ENCODE measurements at places on chromosomes 3 and 15.

DNA sequence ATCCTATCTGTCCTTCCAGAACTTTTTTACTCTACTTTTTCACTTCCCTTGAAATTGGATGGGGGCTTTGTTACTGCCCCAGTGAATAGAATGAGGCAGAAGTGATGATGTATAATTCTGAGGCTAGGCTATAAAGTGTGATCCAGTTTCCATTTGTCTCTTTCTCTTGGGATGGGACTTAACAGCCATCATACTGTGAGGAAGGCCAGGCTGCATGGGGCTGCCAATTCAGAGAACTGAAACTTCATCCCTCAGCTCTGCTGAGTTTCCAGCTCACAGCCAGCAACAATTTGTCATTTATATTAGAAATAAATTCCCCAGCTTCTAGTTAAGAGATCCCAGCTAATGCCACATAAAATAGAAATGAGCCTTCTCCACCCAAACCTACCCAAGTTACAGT, 504.0 kb upstream of the TGFBR2 start:
- DNase-seq: no peak

- DNase-seq: no peak
Measured at GRCh38 chr3:87052499-87053260, 61.7 kb upstream of the VGLL3 start.

- DNase-seq: no peak
Measured at GRCh38 chr3:177693616-177694264, 496.5 kb upstream of the TBL1XR1 start.

DNA sequence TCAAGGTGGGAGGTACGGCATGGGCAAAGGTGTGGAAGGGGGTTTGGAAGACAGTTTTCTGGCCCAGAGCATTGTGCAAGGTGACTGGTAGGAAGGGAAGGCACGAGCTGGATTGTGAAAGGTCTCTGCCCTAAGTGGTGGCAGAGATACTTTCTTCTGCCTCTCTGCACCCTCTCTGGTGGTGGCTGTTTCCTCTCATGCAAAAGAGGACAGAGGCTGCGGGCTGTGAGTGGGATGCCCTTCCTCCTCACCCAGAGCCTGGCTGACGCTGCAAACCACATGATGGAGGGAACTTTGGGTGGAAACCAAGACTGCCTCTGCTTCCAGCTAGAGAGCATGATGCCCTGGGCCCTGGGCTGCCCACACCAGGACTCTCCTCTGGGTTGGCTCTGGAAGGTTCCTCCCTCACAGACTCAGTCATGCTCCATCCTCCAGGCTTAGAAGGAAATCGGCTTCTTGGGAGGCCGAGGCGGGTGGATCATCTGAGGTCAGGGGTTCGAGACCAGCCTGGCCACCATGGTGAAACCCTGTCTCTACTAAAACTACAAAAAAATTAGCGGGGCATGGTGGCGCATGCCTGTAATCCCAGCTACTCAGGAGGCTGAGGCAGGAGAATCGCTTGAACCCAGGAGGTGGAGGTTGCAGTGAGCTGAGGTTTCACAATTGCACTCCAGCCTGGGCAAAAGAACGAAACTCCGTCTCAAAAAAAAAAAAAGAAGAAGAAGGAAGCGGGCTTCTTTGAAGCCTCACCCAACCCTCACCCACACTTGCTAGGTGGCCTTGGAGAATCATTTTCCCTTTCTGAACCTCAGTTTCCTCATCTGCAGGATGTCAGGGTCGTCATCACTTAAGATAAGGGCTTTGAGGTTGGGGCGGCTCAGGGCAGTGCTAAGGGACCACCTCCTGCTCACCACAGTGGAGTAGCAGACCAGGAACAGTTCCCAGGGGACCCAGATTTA, 8.3 kb downstream of the PSTPIP1 start:
- no peak for DNase-seq

- peak; percentile 29 for DNase-seq
Measured at GRCh38 chr3:195207731-195208130, 63.2 kb downstream of the XXYLT1 start.

GRCh38 chr15:90063770-90064247, 38.5 kb downstream of the IDH2 start:
- DNase-seq: no peak

- DNase-seq: no peak
Measured at GRCh38 chr15:27670486-27671209, 428.5 kb downstream of the OCA2 start.

GRCh38 chr3:126983276-126983652, 349 bp downstream of the PLXNA1 start:
- DNase-seq: no peak

DNA sequence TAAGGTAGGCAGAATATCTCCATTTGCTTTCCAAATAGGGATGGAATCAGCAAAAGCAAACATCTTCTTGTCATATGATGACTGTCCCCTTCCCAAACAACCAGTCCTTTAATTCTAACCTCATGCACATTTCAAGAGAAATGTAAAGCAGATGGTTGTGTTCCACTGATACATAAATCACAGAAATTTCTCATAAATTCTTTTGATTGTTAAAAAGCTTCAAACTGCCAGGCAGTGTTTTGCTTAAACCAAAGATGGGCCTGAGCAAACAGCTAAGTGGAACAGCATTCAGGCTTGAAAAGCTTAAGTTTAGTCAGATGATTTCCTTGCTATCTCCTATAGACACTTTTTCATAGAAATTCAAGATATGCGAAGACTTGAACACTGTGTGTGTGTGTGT, 74.3 kb upstream of the SOX2 start:
- no peak for DNase-seq

GRCh38 chr3:128476659-128477058, 10.0 kb upstream of the DNAJB8 start:
- DNase-seq: no peak

DNA sequence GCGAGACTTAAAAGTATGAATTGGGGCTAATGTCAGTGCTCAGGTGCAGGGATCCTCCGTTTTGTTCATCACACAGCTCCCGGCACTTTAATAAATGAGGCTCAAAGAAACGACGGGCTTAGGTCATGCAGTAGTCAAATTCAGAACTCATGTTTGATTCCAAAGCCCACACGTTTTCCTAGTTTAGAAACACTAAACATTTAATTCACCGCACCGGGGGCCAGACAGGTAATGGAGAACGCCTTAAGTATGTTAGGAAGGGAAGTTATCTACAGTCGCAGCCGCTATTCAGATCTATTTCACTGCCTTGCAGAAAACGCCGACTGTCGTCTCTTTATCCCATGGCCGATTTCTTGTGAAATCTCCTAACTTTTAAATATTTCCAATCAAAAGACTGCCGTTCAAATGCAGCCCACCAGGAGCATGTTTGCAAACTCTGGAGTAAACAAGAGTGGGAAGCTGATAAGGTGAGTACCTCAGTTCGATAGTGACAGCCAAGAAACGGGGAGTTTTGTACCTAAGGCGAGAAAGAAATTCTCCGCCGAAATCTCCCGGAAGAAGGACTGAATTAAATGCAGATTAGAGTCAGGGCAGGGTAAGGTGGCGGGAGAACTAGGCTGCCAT, 569 bp downstream of the HIGD2B start:
- DNase-seq: no peak

DNA sequence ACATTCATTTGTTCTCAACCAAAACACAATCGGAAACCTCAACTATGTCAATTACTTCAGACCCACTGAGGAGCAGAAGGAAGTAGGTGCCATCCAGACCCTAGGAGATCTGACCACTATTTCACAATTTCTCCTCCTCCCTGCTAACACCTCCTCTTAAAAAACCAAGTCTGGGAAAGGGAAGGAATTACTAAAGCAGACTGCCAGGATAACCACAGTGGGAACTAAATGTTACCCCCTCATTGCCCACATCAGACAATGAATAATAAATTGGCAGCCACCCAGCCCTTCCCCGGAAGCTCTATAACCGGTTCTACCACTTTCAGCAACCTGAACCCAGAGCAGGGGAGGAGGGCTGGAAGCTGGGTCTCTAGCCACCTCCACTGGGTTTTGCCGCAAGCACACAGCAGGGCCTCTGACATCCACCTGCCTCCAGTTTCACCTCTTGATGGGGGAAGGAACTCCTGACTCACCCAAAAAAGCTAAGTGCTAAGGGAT, 17.6 kb downstream of the C15orf62 start:
- DNase-seq: peak; percentile 96

- no peak for DNase-seq
Measured at GRCh38 chr15:99431661-99432091, 134.1 kb upstream of the MEF2A start.

DNA sequence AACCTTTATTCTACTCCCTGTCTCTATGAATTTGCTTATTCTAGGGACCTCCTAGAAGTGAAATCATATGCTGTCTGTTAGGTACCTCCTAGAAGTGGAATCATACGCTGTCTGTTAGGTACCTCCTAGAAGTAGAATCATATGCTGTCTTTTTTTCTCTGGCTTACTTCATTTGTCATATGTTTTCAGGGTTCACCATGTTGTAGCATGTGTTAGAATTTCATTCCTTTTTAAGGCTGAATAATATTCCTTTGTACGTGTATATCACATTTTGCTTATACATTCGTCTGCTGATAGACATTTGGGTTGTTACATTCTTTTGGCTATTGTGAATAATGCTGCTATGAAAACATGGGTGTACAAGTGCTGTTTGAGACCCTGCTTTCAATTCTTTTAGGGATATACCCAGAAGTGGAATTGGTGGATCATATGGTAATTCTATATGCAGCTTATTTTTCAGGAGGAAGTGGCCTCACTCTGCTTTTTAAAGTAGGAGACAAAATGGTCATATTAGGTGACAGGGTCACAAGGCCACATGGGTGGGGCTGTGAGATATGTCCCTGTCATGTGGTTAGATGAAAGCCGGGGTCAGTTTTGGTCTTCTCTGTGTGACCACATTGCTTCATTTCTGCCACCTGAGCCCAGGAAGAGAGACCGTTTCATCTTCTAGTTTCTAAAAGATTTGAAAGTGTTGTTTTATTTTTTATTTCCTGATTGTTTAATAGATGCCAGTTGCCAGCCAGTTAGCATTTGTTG, 76.7 kb downstream of the FLNB start:
- DNase-seq: no peak

DNA sequence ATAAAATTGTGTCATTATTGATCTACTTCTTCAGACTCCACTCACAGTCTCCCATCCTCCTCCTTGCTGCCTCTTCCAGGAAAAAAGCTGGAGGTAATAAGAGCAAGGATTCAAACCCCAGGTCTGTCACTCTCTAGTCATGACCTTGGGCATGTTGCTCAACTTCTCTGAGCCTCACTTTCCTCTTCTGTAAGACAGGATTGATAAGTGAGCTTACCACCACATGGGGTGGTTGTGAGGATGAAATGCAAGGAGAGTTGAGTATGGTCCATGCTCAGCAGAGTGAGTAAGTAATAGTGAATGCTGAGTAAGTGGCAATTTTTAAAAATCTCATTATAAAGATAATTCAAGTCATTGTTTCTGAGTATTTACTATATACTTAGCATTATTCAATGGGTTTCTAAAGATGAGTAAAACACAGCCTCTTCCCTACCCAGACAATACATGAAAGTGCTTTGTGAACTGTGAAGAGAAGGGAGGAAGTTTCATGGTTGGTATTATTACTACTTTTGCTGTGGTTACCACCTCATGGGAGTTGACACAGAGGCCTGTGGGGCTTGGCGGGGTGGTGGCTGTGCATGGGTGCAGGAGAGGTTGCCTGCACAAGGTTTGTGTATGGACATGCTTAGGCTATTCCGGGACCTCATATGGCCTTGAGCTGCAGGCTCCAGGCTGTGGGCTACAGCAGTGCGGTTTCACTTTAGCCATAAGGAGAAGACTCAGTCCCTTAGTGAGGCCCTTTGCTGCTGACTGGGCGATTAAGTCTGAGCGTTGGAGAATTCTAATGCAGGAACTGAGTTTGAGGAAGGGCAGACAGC, 30.0 kb downstream of the SLC6A11 start:
- DNase-seq: no peak

GRCh38 chr15:40501487-40501886, 30.7 kb downstream of the CHST14 start:
- peak; percentile 22 for DNase-seq

DNA sequence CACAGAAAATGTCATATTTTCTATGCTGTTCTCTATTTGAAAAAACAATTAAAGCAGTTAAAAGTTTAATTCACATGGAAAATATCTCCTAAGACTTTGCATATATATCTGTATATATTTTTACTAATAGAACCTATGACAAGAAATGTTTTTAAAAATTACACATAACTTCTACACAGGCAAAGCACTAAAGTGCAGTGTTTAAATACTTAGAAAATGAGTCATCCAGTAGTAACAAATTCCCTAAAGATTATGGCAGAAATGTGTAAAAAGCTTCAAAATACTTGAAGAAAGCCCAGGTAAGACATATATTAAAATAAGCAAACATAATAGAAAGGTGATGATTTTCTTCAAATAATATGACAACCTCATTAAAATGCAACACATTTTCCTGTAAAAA, 236.6 kb downstream of the TBC1D5 start:
- no peak for DNase-seq

GRCh38 chr3:187986514-187986934, 167.4 kb upstream of the LPP start:
- DNase-seq: peak; percentile 95

DNA sequence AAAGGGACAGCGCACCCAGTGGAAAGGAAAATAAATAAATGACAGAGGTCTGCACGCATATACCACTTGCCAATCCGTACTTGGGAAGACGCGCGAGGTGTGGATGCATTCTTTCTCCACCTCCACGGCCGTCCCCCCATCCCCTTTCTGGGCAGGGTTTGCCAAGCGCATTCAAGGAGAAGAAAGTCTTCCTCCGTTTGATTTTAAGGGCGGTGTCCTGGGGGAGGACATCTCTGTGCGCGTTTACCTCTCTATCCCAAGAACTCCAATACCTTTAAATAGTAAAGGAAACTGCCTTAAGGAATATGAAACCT, 576 bp upstream of the MB21D2 start:
- DNase-seq: no peak

GRCh38 chr3:57978316-57978715, 29.9 kb upstream of the FLNB start:
- DNase-seq: no peak

DNA sequence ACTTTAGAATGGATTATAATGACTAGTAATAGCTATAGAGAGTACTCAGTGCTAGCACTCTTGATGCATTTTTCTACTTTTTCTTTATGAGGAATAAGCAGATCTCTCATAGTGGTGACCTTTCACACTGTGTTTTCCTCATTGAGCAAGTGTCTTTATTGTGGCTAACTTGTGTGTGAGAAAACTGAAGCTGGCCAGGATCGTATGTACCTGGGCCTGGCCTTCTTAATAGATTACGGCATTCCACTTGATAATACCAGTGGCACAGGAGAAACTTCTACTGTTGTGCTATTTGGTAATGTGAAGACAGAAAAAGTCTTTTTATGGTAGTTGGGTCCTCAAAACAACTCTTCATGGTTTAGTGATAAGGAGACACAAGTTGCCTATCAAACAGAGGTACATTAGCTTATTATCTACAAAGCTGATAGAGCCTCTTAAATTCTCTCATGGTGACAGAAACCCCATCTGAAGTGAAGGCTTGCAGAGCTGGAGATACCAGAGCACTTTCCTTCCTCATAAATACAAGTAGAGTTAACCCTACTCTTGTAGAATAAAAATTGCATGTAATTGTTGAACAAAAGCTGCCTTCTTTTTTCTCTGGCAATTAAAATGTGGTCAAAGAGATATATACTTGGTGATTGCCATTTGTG, 64.6 kb downstream of the LYSMD4 start:
- no peak for DNase-seq
